CD8-positive, alpha-beta T cell (primary cell): ENCODE measurements at places on chromosomes 6 and 20.

GRCh38 chr6:159687341-159687740 lies 5.7 kb downstream of the SOD2 start:
- no peak for DNase-seq

- no peak for DNase-seq
Observed at GRCh38 chr6:133748628-133749027, 140.3 kb upstream of the TCF21 start.

- no peak for DNase-seq
Observed at GRCh38 chr6:68724060-68724459, 89.0 kb downstream of the ADGRB3 start.

- DNase-seq = no peak
Observed at GRCh38 chr20:16699293-16699692, 30.5 kb upstream of the SNRPB2 start.

DNA sequence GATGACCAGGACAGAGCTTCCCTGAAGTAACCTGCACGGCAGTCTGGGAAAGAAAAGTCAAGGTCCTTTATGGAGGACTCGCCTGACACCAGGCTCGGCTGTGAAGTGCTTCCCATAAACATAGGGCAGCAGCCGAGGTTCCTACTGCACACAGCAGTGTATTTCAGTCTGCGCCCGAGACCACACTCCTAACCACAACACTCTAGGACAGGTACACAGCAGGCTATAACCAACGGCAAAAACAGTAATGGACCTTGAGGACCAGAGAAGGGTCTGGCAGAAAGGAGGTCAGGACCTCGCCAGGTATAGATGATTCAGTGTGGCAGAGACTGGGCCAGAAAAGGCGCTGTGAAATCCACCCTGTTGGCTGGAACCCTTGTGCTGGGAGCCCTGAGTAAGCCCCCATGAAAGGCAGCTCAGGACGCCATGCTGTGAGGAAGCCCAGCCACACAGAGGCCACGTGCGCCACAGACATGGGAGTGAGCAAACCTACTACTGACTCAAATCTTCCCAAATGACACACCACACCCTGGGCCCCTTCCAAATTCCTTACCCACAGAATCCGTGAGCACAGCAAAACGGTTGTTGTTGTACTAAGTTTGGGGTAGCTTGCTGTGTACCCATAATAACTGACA lies 129.6 kb upstream of the CST7 start:
- DNase-seq = no peak

DNA sequence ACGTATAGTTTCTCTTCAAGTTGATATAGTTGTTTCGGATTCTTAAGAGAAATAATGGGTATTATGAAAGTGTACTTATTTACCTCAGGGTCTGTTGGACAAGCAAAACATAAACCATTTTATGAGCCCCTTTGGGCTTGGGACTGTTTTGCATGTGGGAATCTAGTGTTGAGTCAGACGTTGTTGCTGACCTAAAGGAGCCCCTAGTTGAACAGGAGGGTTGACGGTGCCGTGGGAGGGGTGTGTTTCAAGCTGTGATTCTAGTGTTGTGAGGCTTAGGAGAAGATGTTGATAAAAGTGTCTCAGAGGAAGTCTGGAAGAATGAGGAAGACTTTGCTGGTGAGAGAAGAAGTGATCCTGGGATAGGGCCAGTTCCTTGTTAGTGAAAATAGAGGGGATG lies 140.0 kb downstream of the ARID1B start:
- DNase-seq = no peak

DNA sequence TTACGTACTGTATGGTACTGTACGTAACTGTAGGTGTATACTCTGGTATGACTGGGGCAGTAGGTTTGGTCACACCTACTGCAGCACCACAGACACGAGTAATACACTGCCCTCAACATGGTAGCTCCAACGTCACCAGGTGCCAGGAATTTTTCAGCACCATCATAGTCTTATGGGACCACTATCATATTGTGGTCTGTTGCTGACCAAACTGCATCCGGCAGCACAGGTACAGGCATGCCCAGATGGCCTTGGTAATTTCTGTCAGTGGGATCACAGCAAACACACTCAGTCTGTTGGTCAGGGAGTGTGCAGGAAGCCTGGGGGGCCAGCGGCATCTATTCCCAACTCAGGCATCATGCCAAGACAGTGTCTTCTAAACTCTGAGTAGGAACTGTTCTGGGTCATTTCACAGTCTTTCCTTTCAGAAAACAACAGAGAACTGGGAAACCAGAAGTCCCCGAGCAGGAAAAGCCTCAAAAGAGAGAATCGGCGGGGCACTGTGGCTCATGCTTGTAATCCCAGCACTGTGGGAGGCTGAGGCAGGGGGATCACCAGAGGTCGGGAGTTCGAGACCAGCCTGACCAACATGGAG lies 5.8 kb downstream of the YTHDF1 start:
- DNase-seq = no peak

DNA sequence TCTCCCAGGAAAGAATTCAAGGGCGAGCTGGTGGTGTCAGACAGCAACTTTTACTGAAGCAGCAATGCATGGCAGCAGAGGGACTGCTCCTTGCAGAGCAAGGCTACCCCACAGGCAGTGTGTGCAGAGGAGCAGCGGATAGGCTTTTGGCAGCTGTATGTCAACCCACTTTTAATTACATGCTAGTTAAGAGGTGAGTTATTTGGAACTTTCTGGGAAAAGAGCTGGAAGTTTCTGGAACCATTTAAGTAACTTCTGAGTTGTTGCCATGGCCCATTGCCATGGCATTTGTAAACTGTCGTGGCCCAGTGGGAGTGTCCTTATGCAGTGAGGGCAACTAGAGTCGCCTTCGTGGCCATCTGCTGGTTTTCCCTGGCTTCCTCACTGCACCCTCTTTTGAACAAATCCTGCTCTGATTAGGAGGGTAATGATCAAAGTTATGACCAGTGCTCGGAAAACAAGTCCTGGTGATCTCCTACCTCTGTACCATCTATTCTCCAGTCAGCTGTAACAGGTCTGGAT lies 34.0 kb downstream of the BPIFB4 start:
- no peak for DNase-seq

- DNase-seq = no peak
Observed at GRCh38 chr6:126300735-126301134, 39.2 kb upstream of the CENPW start.

GRCh38 chr6:141521440-141521839 lies 611.3 kb upstream of the GJE1 start:
- DNase-seq = no peak
